Stimulated activated CD8-positive, alpha-beta memory T cell treated with anti-CD3 and anti-CD28 coated beads, Interleukin-4, amount 100 ng/mL, for 1 hour (primary cell): ENCODE measurements at places on chromosomes 5 and 9.

- no peak for DNase-seq
These were observed 266.1 kb downstream of the SEMA5A start for GRCh38 chr5:9279774-9280173.

DNA sequence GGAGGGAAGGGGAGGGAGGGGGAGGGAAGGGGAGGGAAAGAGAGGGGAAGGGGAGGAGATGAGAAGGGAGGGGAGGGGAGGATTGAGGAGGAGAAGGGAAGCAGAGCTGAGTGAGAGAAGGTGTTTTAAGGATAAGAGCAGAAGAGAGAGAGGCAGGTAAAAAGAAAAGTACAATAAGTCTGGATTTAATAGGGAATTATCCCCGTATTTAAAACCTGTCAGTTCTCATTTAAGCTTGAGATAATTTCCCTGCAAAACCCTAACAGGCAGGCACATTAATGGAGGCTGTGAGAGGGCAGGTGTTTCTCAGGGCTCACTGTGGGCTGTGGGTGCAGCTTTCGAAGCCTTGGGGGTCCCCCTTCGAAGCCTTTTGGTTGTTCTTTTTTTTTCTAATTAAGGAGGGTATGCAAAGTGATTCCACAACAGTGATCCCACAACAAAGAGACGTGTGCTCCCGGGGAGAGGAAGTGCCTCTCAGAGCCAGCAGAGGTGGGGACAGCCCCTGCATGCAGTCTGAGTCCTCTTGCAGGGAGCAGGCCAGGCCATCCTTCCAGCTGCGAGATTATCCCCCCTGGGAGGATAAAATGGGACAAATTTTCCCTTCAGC lies 317.9 kb upstream of the IRX1 start:
- DNase-seq = no peak

DNA sequence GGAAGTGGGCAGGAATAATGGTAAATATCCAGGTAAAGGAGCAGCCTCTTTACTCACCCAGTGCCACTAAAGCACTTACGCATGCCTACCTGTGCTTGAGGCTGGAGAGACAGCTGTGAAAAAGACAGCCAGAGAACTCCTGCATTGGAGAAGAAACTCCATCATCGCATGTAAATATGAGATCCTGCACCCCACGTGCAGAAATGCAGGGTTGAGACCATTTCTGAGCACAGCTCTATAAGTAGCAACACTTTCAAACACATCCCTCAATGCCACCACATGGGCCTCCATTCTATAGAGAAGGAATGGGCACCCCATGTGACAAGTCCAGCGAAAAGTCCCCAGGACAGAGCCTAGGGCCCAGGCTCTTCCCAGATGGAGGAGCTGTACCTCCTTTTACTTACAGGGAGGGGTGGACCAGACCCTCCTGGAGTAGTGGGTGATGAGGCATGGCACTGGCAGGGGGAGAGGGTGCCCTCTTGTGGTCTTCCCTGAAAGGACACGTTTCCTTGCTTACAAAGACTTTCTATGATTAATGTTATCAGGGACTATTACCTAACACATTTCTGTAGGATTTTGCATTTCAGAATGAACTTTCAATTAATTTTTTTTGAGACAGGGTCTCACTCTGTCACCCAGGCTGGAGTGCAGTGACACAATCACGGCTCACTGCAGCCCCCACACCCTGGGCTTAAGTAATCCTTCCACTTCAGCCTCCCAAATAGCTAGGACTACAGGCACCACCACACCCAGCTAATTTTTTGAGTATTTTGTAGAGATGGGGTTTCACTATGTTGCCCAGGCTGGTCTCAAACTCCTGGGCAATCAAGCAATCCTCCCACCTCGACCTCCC lies 55.3 kb upstream of the IL17B start:
- no peak for DNase-seq

DNA sequence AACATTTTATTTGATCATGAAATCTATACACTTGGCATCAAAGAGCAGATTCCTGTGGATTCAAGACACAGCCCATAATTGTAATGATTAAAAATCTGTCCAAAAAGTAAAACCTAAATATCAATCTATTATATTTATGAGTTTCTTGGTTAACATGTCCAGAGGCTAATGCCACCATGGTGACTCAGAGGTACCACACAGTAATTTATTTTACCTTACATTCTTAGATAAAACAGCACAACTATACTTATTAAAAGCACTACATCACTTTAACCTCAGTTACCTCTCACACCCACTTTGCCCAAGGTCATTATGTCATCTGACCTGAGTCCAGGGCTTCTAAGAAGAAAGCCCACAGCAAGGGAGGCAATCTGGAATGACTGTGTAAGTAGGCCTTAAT lies 519.2 kb downstream of the RASEF start:
- DNase-seq = no peak

GRCh38 chr5:149027636-149028035 lies 35.2 kb downstream of the SH3TC2 start:
- no peak for DNase-seq

GRCh38 chr5:111933086-111933485 lies 176.1 kb upstream of the NREP start:
- DNase-seq = no peak

- DNase-seq = no peak
These were observed 42.3 kb downstream of the PRELID2 start for GRCh38 chr5:145792840-145793239.

GRCh38 chr9:72257814-72258213 lies 107.2 kb downstream of the ZFAND5 start:
- DNase-seq = no peak

DNA sequence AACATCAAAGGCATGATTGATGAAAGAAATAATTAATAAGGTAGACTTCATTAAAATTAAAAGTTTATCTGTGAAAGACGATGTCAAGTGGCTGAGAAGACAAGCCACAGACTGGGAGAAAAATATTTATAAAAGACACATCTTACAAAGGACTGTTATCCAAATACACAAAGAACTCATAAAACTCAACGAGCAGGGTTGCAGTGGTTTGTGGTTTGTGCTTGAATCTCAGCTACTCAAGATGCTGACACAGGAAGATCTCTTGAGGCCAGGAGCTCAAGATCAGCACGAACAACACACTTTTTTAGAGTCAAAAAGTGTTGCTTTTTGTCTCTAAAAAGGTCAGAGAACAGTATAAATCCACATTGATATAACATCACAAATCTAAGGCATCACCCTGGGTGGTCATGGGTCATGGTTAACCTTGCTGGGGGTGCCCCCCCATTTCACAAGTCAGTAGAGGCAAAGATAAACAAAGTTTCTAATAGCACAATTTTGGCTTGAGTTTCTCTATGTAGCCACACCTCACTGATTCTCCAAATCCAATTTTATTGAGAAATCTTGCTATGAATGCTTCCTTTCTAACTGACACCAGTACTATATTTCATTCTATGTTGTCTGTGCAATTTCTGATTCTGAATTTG lies 342.9 kb upstream of the RPS23 start:
- no peak for DNase-seq

GRCh38 chr5:127358284-127358683 lies 67.7 kb downstream of the MEGF10 start:
- no peak for DNase-seq

DNA sequence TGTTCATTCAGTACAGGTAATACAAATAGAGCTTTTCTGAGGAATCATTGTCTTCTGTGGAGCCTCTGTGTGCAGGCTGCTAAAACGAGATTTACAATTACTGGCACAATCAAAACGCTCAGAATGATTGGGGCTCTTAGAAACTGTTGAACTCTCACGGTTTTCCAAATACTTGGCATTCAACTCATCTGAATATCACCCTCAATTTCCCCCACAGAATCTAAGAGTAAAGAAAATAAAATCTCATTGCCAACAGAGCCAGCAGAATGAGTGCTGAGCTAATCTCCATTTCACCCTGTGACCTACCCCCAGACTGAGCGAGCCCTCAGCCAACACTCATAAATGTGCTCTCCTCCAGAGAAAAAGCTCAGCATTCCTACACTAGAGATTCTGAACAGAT lies 35.3 kb upstream of the TMED7 start:
- DNase-seq = no peak

- no peak for DNase-seq
These were observed 121.6 kb downstream of the MEF2C start for GRCh38 chr5:88761269-88761850.

DNA sequence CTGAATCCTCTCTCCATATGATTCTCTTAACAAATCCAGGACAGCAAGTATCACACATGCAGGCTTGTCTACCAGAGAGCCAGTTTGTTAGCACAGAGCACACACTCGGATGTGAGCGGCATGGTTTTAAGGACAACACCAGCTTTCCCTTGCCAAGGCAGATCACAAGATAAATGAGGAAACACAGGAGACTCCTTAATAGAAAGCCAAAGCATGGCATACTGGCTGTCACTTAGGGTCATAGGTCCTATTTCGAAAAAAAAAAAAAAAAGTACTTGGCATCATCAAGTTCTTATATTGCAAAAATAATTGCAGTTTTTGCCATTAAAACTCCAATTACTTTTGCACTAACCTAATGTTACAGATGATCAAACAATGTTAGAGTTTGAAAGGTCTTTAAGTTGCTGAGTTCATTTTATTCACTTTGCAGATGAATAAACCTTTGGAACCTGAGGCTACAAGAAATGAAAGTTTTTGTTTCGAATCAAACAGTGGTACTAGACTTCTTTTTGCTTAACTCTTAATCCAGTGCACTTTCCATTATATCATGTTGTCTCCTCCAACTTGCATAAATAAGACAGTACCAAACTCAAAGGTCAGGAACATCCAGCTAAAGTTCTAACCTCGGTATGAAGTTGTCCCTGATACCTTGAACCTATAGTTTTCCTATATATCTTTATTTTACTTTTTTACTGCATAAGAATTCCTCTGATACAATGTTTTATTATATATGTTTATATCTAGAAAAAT lies 138.5 kb downstream of the MPDZ start:
- no peak for DNase-seq

DNA sequence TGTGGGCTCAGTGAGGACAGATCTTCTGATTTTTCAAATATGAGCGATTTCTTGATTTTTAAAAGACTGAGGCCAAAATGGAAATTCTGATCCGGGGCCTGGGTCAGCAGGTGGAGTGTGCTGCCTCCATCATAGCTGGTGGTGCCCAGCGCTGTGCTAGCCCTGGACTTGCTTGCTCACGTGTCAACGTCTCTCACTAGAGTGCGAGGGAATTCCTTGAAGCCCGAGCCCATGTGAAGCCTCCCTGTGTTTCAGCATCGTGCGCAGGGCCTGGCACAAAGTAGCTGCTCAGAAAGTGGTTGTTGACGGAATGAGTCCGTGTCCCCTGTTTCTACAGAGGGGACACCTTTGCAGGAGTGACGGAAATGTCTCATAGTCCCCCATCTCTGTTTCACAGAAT lies 50.5 kb downstream of the RGS3 start:
- DNase-seq = no peak

- DNase-seq = no peak
These were observed 9.8 kb downstream of the PIK3R1 start for GRCh38 chr5:68225188-68225910.

GRCh38 chr9:125998837-125999503 lies 251.8 kb downstream of the PBX3 start:
- DNase-seq = no peak

DNA sequence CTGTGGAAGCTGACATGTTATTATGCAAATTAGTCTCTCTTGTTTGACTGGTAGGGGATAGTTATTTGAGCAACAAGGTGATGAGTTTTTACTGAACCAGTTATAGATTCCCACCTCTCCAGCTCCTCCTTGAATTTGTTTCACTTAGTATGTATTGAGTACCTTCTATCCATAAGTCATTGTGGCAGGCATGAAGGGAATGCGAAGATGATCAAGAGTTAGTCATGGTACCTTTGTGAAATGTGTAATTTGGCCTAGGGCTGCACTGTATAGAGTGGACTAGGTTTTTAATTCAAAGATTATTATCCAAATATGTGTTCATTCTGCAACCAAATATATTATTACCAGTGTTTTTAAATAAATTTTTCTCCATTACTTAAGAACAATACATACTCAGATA lies 110.1 kb downstream of the HACD4 start:
- no peak for DNase-seq

GRCh38 chr9:107733523-107733894 lies 243.9 kb upstream of the KLF4 start:
- no peak for DNase-seq

DNA sequence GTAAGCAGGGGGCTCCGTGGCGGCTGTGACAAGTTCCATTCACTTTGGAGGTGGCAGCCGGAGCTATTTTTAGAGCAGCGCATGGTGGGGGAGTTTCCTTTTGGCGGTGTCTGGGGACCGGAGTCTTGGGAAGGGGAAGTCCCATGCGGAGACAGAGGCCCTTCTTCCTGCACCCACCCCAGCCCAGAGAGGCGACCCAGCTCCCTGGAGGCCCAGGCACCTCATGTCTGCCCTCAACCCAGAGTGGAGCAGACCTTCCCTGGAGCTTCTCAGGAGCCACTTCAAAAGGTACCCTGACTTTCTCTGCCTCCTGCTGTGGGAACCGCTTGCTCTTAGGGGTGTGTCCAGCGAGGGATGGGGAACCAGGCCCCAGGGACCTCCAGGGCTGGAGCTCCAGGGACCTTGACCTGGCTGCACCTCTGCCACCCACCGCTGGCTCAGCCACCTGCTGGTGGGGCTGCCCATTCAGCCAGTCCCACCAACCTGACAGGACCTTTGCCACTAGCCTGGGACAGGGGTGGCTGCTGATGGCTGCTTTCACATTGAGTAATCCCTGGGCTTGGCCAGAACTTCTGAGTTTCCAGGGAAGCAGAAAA lies 34.1 kb downstream of the NEK6 start:
- DNase-seq = no peak

DNA sequence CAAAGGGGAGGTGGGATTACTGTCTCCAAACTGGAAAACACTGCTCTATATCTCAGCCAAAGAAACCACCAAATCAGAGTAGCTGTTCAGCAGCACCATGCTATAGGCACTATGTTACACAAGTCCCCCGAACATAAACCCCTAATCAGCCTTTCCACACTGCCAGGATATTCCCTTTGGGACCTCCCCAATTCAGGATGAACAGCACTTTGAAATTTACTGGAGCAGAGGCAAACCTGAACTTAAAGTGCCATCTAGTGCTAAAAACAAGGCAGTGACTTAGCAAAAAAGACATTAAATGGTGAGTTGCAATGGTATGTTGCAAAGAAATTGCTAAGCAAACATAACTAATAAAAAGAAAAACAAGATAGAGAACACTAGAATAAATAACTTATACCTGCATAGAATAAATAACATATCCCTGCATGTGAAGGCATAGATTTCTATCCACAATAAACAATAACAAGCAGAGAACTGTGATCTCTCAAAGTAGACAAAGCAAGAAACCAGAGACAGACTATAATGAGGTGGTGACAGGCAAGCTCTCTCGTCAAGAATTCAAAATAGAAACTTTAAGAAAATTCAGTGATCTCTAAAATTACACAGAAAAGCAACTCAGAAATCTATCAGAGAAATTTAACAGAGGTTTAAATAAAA lies 584.4 kb upstream of the ACO1 start:
- no peak for DNase-seq

DNA sequence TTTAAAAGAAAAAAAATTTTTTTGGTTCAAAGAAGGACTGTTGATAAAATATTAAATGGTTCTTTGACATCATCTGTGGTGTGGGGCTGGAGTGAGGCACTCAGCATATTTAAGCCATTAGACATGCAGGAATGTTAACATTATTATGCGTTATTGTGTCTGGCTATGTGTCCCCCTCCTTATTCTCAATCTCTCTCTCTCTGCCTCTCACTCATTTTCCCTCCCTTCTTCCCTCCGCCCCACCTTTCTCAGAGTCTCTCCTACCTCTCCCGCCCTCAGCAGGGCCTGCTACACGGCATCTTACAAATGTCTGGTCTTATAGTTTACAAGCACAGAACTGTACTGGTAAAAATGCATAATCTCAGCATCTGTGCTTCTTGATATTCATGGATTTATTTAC lies 287.8 kb upstream of the TMEM161B start:
- DNase-seq = no peak
